ENCODE measurements at places on chromosomes 7 and 10.

- DNase-seq, result no peak
Observed at GRCh38 chr7:43211286-43211685, 98.8 kb downstream of the HECW1 start.

DNA sequence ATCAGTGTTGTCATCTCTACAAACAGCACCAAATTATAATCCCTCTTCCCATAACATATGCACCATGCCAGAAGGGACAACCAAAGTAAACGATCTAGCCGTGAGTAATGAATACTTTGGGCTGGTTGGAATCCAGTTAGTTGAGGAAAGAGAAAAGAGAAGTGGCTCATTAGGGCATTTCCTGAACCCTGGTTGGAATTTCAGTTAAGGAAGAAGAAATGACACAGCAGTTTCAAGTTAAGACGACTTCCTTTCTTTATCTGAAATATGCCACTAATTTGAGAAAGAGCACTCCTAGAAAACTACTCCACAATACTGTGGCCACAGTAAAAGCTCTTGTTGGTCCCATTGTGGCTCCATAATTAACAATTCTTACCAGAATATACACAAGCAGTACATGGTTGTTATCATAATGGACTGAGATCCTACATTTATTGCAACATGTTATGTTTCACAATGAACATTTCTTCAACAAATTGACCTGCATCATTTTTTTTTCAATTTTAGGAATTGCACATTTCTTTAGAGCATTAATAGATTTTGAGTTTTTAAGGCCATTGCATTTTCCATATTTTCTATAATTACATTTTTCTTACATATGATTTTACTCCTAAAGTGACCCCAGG, at the start of gene TFEC:
TFEC (minus strand) TSS at position 113 of the 626 bp plus-strand sequence. CDS start 46,322 bp downstream, outside the sequence.
- DNase-seq, result no peak

DNA sequence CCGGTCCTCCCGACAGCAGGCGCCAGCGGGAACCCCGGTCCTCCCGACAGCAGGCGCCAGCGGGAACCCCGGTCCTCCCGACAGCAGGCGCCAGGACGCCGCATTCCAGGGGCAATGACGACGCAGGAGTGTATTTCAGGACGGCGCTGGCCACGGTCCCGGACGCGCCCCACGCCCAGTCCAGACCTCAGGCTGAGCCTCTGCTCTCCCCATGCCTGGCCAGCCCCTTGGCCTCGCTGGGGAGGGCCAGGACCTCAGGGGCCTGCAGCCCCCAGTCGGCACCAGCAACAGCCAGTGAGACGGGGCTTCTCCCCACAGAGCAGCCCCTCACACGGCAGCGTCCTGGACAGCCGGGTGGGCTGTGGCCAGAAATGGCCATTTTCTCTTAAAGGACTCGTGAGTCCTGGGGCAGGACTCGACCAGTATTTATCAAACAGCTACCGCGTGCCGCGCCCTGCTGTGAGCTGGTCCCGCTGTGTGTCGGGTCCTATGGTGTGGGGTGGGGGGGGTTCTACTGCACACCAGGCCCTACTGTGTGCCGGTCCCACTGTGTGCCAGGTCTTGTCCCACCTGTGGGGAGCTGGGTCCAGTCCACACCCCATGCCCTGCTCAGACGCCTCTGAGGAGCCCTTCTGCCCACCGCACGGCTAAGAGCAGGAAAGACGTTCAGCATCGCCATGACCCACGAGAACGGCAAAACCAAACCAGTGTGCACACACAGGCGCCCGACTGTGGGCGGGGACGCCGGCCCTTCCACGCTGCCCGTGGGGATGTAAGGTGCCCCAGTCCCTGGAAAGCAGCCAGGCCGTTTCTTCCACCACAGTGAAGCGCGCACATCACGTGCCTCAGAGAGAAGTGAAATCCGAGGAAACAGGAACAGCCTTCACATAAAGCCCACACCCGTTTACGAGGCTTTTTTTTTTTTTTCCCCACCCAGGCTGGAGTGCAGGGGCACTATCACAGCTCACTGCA, 33.3 kb downstream of the GET4 start:
- no peak for DNase-seq

- DNase-seq, result no peak
Observed at GRCh38 chr10:95236068-95236903, 42.2 kb downstream of the ACSM6 start.

DNA sequence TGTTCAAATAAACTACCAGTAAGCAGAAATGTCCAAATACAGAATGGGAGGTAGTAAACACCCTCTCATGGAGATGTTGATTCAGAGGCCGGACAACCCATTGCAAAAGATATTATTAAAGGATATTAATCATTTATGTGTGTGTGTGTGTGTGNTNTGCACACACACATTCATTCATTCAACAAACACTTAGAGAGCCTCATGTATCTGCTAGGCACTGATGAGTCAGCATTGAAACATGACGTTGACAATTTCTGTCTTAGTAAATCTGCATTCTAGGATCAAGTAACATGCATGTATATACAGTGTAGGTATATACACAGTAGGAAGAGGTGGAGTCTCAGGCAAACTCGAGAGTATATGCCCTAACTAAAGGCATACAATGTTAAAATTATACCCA, 187.0 kb downstream of the ZNF365 start:
- DNase-seq, result no peak

DNA sequence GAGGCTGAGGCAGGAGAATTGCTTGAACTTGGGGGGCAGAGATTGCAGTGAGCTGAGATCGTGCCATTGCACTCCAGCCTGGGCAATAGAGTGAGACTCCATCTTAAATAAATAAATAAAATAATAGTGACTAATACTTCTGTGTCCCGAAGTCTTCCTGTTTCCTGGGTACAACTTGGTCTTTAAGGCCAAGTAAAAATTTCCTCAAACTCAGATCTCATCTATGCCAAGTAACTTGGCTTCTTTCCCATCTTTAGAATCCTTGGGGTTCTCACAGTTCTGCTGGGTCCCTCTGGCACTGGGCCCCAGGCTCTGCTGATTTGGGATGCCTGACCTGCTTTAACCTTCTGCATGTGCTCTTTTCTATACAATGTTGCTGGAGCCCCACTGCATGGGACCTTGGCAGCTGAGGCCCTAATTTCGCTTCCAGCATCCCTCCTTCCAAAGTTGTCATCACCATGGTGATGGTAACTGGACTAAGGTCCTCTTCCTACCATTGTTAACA, 22.7 kb upstream of the AKR1B10 start:
- no peak for DNase-seq

- peak; percentile 74 for DNase-seq
Observed at GRCh38 chr7:106598663-106599342, 62.2 kb downstream of the CCDC71L start.

GRCh38 chr10:99579971-99580370, 40.3 kb downstream of the SLC25A28 start:
- no peak for DNase-seq

DNA sequence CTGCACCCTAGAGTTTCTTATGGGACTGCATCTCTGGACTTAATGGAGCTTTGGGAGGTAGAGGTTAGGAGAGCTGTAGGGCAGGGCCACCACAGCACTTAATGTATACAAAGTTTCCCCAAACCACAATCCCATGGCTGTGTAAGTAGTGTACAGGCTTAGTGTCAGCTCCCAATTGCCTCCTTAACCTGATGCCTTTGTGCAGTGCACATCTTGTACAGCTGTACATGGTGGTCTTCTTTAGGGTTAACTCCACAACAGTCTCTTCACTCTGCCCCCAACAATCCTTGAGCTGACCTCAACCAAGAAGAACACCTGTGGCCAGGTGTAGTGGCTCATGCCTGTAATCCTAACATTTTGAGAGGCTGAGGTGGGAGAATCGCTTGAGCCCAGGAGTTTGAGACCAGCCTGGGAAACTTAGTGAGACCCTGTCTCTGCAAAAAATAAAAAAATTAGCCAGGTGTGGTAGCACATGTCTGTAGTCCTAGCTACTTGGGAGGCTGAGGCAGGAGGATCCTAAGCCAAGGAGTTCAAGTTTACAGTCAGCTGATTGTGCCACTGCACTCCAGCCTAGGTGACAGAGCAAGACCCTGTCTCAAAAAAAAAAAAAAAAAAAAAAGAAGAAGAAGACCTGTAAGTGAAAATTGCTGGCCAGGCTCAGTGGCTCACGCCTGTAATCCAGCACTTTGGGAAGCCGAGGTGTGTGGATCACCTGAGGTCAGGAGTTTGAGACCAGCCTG, 6.8 kb downstream of the PLAU start:
- no peak for DNase-seq

- DNase-seq, result no peak
Observed at GRCh38 chr10:70096705-70097420, 35.8 kb downstream of the AIFM2 start.

DNA sequence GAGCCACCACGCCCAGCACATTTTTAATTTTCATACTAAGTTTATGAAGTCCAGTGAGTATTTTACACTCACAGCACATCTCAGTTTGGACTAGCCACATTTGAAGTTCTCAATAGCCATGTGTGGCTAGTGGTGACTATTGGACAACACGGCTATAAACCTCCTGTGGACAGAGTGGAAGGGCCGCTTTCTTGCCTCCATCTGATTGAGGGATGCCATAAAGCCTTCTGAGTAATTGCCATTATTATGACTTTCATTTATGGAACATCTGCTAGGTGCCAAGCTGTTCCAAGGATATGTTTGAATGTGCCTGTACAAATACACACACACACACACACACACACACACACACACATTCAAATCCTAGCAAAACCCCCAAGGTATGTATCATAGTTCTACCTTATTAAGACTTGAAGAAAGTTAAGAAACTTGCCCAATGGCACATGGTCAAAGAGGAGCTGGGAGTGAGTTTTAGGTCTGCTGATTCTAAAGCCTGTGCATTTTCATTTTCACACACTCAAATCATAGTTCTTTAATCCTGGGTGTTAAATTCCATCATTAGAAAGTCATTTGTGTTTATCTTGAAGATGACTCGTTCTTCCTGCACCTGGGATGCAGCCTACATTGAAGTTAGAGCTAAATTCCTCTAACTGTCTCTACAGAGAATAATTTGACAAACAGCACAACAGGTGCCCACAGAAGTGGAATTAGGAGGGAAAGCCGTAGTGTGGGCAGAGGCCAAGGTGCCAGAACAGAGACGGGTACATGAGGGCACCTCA, 143.3 kb downstream of the PKD1L1 start:
- DNase-seq, result no peak

GRCh38 chr10:290026-290725, 154.9 kb downstream of the ZMYND11 start:
- no peak for DNase-seq

DNA sequence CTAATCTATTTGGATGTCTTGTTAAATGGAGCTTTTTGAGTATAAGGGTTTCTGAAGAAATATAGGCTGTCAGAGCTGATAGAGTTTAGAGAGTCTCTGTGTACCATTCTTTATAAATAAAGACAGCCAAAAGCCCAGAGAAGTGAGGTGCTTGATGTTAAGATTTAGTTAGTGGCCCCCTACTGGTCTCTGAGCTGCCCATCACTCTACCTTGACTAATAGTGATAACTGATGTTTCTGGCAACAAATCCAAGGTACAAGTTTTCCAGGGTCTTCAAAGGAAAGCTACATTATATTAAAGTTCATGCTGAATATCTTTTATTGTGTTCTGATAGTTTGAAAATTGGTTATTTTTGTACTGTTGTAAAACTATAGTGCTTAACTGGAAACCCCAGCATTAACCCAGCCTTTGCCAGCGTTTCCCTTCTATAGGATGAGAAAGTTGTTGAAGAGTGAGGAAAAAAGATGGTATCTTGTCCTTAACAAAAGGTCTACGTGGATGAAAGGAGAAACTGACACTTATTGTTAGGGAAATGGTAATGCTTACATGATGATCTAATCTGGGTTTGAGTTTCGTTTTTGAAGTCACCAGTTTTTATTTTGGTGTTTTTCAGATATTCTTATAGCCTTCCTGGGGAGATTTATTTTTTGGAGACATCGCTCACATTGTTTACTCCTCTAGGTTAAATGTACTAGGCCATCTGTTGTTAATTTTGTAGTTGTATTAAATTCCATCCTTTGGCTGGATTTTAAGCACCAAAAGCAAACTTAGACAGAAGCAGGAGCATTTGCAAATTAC, 79.0 kb downstream of the AUTS2 start:
- DNase-seq, result no peak

DNA sequence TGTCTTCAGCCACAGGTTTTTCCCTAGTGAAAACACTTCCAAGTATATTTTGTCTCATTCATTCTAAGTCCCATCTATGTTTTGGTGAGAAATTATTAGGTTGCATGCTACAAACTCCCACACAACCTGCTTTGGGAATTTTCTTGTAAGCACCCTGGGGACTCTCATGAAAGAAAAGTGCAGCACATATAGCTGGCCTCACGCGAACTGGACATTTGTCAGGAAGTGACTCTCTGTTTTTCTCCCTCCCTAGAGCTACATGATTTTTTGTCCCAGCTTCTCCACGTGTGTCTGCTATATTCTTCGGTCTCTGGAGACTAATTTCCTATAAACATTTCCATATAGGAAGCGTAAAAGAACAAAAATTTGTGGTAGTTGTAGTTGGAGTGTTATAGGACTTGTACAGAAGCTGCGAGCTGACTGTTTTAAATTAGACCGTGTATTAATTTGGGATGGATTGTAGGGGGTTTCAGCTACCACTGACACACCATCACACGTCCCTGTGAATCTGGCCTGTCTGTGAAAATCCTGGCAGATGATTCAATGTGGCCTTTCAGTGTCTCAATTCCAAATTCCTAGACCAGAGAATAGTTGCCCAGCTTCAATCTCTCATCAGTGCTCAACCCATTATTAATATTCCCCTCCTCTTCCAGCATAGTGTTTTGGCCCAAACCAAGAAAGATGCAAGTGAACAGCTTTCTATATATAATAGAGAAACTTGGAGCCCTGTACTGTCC, 40.2 kb downstream of the ARL4A start:
- DNase-seq, result no peak

DNA sequence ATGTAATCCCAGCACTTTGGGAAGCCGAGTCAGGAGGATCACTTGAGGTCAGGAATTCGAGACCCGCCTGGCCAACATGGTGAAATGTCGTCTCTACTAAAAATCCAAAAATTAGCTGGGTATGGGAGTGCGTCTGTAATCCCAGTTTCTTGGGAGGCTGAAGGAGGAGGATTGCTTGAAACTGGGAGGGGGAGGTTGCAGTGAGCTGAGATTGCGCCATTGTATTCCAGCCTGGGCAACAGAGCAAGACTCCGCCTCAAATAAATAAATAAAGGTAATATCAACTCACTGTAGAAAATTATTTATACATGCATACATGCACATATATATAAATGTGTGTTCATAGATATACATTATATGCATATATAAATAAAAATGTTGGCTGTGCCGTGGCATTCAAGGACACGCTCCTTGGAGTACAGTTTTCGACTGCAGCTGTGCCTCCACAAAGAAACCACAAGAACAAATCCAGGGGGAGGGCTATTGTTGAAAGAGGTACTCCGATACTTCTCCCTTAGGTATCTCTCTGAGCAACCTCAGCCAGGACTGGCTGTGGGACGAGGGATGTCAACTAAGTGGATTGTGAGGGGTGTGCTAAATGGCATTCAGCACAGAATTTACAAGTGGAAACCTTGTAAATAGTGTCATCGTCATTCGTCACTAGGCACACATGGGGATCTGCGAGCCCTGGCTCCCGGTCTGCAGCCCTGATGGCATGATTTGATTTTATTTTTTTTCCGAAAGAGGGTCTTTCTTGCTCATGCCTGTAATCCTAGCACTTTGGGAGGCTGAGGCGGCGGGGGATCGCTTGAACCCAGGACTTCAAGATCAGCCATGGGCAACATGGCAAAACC, 49.3 kb downstream of the HIP1 start:
- DNase-seq, result no peak

All from NCI-H2029 treated with DMSO at 0.1 percent for 48 hours (cell line).